ENCODE measurements at places on chromosomes 6 and 20. TPM values are rescaled to one million over a fixed set of nuclear protein-coding genes. Genes with fewer than 3 reads are reported as not detected.

DNA sequence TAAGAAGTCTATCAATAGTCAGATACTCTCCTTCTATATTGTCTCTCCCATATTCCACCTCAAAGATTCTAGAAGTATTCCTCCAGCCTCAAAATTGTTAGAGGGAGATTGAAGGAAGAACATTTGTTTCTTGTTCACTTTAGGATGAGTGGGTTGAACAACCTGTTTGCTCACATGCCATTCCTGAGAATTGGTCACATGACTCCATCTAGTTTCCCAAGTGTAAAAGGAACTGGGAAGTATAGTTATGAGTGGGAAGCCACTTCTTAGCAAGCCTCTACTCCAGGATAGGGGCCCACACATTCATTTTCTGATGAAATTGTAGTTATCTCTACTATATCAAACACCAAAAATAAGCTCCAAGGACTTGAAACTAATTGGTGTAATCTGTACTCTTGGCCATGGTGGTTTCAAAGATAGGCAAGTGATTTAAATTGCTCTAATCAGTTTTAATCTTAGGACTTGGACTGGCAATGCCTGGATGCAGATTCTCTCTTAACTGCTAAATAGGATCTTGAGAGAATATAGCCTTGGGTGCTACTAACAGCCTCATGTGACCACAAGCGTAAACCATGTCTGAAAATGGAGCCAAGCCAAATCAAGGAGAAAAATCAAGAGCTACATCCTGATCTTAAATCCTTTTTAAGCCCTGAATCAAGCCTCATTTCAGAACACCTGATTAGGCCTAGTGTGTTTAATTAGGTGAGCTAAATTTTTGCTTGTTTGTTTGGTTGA lies 758.7 kb upstream of the MAN1A1 start:
- no peak for DNase-seq

DNA sequence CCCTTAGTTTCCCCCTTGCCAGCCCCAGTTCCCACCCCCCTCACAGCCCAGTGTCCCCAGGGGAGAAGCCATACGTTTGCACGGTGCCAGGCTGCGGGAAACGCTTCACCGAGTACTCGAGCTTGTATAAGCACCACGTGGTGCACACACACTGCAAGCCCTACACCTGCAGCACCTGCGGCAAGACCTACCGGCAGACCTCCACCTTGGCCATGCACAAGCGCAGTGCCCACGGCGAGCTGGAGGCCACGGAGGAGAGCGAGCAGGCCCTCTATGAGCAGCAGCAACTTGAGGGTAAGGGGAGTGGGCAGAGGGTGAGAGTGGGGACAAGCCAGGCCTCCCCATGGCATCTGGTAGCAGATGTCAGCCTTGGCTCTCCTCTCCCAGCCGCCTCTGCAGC lies 5.1 kb upstream of the DEF6 start:
- DNase-seq, result no peak

The SLC26A8 gene
- not detected for total RNA-seq

- DNase-seq, result peak; percentile 32
Measured at GRCh38 chr6:170102038-170102437, 188.8 kb downstream of the DLL1 start.

GRCh38 chr6:7195339-7196018 lies 87.7 kb downstream of the RREB1 start:
- DNase-seq, result no peak

DNA sequence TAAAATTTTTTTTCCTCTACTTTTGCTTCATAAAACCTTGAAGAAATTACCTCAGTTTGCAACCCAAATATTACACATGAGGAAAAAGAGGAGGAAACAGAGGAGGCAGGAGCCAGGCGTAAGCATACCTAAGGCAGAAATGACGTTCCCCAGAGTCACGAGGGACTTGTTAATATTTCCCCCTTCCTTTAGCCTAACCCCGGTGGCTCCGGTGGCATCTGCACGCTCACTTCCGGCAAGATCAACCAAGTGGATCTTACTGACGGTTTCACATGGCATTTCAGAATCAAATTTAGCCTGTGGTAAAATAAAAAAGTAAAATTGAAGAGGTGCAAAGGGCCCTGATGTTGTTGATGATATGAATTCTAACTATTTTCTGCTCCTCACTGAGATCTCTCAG lies 67.4 kb downstream of the KIF16B start:
- DNase-seq, result no peak

DNA sequence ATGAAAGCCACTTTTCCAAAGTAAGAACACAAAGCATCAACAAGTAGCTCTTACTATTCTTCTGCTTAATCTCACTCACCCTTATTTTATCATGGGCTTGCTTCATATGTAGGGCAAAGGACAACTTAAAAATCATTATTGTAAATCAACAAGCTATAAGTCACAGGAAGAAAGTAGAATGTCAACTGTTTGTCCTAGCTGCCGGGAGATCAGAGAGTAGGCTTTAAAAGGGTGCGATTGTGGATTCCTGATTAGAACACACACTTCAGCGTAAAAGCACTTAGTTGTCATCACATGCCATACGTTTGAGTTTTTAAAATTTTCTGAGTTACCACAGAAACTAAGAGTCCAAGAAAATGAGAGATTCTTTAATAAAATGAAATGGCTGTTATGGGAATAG lies 44.4 kb upstream of the NHSL1 start:
- DNase-seq, result no peak

- no peak for DNase-seq
Measured at GRCh38 chr6:132289756-132290155, 111.5 kb downstream of the MOXD1 start.

The SIRPD gene
- total RNA-seq, result not detected

Measured in right atrium auricular region (tissue), 2 donors.